ENCODE measurements at places on chromosomes 12 and 14.

DNA sequence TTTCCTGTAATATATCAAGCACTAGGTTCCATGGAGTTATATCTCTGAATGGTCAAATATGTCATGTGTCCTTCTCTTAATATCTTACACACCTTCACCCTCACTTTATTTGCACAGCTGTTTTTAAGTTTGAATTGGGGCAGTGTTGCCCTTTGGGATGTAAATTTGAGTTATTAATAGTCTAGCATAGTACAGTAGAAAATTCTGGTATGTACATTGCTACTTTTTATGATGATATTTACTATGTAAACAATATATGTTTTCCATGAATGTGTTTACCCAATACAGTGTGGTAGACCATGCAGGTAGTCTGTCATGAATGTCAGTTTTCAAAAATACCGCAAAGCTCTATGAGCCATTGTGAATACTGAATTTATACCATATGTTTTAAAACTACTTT is 50.5 kb downstream of the METTL25 start:
- no peak for DNase-seq

- no peak for DNase-seq
Observed at GRCh38 chr14:51576879-51577278, 74.8 kb upstream of the FRMD6 start.

DNA sequence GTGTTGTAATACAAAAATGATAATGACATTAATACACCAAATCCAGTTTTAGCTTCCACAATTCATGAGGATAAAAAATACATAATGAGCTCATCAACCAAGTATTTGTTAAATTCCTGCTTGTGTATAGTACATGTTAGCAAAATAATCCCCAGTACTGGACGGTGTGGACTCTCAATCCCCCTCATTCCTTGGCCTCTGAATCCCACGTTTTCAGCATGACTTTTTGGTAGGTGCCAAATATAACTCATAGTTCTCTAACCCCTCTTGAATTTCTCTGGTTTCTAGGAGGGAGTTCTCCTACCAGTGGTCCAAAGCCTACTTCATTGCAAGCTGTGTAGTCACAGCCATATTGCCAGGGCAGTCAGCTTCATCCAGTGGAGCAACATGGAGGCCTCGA is 41.4 kb upstream of the EPS8 start:
- no peak for DNase-seq

GRCh38 chr14:66322564-66322963 is 163.6 kb upstream of the CCDC196 start:
- no peak for DNase-seq

GRCh38 chr12:58745348-58746125 is 174.8 kb downstream of the LRIG3 start:
- DNase-seq = no peak

GRCh38 chr14:25484235-25484634 is 434.3 kb upstream of the STXBP6 start:
- DNase-seq = no peak

GRCh38 chr14:79580906-79581305 is 630.4 kb downstream of the DIO2 start:
- DNase-seq = no peak

- DNase-seq = no peak
Observed at GRCh38 chr12:3603576-3603975, 112.6 kb downstream of the PRMT8 start.

- DNase-seq = no peak
Observed at GRCh38 chr14:26286081-26286912, 311.5 kb downstream of the NOVA1 start.

GRCh38 chr14:39023939-39024871 is 78.8 kb downstream of the SEC23A start:
- DNase-seq = no peak

DNA sequence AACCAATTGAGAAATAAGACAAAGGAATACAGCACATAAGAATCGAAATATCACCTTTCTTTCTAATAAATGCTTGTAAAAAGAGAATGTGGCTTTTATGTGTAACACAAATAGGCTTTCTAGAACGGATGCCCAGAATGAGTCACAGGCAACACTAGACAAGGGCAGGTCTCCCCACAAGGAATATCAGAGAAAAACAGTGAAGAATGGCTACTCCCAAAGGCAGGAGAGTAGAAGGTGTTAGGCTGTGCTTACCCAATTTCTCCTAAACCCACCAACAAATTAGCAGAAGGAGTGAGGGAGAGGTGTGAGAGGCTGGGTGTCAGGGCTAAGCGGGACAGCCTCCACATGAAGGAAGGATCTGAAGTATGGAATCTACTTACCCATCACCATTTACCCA is 55.2 kb downstream of the GALNT4 start:
- no peak for DNase-seq

GRCh38 chr12:131857908-131858850 is 30.0 kb downstream of the MMP17 start:
- no peak for DNase-seq

GRCh38 chr12:43098071-43098470 is 453.9 kb downstream of the ADAMTS20 start:
- DNase-seq = no peak

GRCh38 chr14:101440496-101440895 is 120.8 kb upstream of the DIO3 start:
- DNase-seq = no peak

DNA sequence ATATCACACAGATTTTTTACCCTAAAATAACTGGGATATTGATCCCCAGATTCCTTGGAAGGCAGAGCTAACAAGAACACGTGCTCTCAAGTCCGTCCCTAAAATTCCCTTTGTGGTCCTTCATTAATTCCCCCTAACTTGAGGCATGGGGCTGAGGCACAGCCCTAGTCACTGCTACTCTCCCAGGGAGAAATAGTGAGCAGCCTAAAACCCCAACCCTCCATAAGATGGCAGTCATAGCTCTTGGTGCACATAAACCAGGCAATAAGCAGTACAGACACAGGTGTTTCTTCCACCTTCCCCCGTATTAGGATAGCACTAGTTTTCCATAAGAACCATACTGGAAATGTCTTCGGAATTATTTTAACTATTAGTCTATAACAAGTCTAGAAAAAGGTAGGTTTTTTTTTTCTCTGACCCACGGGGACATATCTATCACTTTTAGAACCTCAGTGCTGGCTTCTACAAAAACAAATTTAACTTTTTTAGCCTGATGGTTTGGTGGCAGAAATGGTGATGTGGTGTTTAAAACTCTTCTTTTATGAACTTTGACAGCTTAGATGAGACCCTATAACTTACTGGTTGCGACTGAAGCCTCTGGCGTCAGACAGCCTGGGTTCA is 3.1 kb upstream of the ARHGEF40 start:
- no peak for DNase-seq

GRCh38 chr12:3405821-3406220 is 85.2 kb upstream of the PRMT8 start:
- DNase-seq = no peak

GRCh38 chr14:77682158-77682553 is 25.7 kb downstream of the ALKBH1 start:
- no peak for DNase-seq

GRCh38 chr14:69154779-69155178 is 1.9 kb upstream of the DCAF5 start:
- peak; percentile 43 for DNase-seq

- no peak for DNase-seq
Observed at GRCh38 chr12:4434301-4434700, 11.3 kb downstream of the FGF6 start.

DNA sequence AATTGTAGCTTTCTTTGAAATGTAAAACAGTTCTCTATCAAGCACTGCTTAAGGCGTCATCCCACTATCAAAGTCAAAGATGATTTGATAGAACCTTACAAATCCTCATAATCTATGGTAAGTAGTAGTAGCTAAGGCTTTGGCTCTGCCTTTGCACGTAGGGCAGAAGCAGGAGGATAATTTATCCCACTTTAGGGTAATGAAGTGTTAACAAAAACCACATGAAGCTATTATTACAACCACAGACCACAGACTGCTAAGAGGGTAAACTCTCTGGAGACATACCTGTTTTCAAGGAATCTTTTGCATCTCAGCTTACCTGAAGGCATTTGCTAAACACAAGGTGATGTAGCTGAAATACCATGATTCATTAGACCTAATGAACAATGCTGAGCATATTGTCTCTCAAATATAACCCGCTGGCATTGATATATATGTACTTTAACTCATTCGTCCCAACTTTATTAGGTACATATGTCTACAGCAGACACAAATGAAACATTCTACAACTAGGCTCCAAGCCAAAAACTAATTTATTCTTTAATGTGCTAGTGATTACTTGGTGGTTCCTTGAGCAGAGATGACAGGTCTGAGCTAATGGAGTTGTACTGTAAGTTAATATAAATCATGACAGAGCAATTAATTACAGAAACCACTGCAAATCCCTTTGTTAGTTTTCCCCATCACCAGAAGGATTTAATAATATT is 368.8 kb downstream of the ETNK1 start:
- no peak for DNase-seq

DNA sequence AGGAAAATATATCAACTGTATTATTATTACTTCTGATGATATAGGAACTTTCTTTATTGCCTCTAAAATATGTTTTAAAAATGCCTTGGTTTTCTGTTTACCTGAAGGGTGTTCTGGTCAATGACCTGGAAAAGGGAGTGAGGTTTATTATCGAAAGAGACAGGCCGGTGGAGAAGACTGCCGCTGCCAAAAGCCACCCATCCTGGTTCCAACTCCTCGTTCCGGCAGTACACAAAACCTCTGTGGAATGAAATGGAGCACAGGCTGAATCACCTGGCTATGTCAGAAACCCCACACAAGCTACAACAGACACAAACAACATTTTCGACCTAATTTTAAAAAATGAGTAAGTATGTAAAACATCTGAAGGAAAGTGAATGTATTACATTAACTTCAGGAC is 73.6 kb downstream of the HECTD4 start:
- DNase-seq = no peak

- DNase-seq = no peak
Observed at GRCh38 chr12:31029916-31030562, 43.6 kb upstream of the DDX11 start.

DNA sequence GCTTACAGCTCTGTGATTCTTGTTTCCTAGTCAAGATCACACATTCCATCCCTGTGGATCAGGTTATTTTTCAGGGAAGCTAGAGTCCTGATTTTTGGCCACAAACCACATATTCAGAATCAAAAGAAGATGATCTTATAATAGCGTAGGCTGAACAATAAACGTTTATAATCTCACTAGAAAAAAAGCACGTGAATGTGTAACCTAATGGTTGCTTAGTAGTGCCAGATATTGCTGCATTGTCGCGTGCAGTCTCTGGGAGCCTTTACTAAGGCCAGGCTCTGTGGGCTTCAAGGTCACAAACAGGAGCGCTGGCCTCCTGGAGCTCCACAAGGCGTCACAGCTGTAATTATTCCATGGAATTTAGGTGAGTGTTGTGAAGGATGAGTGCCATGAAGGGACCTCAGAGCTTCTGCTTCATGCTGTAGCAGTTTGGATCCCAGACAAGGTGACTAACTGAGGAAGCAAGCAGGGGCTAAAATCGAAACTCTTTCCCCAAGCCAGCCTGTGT is 17.4 kb downstream of the CDKN1B start:
- DNase-seq = no peak

GRCh38 chr12:108317308-108318234 is 21.5 kb downstream of the CMKLR1 start:
- no peak for DNase-seq

DNA sequence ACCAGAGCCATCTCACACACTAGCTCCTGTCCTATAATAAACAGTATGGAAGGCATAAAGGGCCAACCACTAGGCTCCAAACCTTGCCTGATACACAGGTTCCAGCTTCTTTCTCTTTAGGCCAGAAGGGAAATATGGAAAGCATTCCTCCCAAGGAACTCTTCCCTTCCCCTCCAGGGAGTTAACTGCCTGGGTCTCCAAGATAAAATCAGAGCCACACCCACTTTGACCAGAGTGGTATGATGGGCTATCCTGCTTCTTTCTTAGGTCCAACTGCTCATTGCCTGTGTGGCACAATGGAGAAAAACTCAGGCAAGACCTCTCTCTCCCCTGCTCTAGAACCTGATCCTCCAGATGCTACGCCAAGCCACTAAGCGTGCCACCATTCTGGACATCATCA is 2.1 kb downstream of the TSSK4 start:
- no peak for DNase-seq

GRCh38 chr12:41441180-41441579 is 253.1 kb downstream of the PDZRN4 start:
- DNase-seq = no peak

- no peak for DNase-seq
Observed at GRCh38 chr12:122356192-122356635, 66.3 kb downstream of the CLIP1 start.

DNA sequence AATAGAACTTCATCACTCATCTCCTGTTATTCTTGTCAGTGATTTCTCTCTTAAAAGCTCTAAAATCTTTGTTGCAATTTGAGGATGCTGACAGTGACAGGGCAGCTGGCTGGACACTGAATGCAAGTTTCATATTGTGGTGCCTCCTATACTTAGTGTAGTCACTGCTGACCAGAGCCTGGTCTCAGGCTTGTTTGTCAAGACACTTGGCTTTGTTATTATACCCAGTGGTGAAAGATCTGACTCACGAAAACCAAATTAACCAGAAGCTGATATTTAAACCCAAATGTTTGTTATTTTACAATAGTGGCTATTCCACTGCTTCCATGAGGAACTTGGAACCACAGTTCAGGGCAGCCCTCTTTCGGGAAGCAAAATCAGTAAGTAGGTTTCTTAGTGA is 42.8 kb downstream of the RPGRIP1 start:
- no peak for DNase-seq

DNA sequence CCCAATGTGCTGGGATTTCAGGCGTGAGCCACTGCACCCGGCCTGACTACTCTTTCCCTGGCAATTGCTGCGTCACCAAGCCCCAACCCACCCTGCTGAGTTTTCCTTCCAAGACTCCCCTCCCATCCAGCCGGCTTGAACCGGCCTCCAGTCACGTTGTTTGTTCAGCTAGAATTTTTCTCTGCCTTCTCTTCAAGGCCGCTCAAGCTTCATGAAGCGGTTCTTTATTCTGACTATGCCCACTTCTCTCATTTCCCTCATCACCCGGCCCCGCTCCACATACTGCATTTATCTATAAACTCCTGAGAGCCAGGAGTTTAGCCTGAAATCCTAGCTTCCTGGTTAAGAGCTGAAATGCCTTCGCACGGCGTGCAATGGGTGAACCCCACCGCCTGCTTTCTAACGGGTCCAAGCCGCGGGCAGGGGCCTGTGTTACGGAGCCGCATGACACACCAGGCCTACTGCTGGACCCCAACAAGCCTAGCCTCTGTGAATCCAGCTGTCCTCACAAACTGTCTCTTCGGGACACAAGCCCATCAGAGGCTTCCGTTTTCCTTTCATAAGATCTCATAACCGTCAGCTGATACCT is 999 bp upstream of the DCAF4 start:
- no peak for DNase-seq

DNA sequence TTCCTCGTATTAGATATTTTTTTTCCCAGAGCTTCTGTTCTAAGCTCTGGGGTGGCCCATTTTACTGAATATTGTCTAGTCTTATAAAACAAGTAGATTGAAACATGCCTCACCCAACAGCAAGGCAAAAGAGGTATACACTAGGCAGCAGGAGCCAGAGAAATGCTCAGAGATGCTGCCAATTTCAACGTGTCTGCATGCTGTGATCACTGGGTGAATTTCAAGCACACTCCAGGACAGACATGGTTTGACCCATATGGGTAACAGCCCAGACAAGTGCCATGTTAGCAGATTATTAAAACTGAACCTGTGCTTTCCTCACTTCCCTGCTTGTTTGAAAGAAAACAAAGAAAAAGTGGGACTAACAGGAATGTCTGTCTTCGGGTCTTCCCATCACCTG is 321.3 kb downstream of the MED13L start:
- DNase-seq = no peak
